Activated T-helper 1 cell treated with anti-CD3 and anti-CD28 coated beads, Interleukin-12 subunit alpha, Interleukin-12 subunit beta, Interleukin-2, Interleukin-4 antibody, amounts not matched to agents 30 ng/mL and 10 ng/mL and 1 ng/mL, durations not matched to agents 14 hours and 24 hours and 36 hours (primary cell): ENCODE measurements at places on chromosomes 1 and 21. TPM values are rescaled to one million over a fixed set of nuclear protein-coding genes. Genes with fewer than 3 reads are reported as not detected.

DCDC2B gene
- 0.15 TPM in 1 of 2 replicates, not detected in the other for total RNA-seq

ACTN2 gene
- 0.10 TPM in 1 of 2 replicates, not detected in the other for total RNA-seq

TRIM17 gene
- 1.4 and 1.7 TPM in 2 replicates for total RNA-seq

ANGPTL7 gene
- total RNA-seq: not detected in 2 replicates

- no peaks in the 10 kb centered on the region for H3K4me1 ChIP-seq
- DNase-seq: no peak
- peaks cover 3% of the 10 kb centered on the region for H3K27me3 ChIP-seq
- no peak overlapping the region for H3K4me3 ChIP-seq
- no peak overlapping the region for H3K27ac ChIP-seq
These were observed 117.5 kb downstream of the FOXD2 start for GRCh38 chr1:47555306-47555705.

DNA sequence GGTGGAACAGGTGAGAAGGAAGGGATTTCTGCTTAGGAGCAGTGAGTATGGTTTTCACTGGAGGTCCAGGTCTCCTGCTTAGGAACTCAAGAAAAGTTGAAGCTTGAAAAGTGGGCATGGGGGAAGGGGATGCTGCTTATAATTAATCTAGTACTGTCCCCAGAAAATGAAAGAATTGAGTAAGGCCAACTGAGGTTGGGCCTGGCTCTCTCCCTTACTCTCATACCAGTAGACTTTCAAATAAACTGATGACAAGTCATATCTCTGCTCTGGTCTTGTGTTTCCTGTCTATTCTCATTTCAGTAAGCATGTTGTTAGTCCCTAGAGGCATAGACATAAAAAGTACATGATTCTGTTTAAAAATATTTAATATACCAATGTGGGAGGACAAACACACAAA is 26.4 kb downstream of the CD48 start:
- H3K27ac ChIP-seq: peak overlapping the region; percentile 52
- peak overlapping the region; percentile 9 for H3K4me3 ChIP-seq
- peaks cover 73% of the 10 kb centered on the region for H3K36me3 ChIP-seq
- H3K4me1 ChIP-seq: peaks cover 88% of the 10 kb centered on the region
- DNase-seq: no peak

GRCh38 chr1:176551146-176551545 is 88.2 kb downstream of the PAPPA2 start:
- no peak for DNase-seq
- peaks cover 6% of the 10 kb centered on the region for H3K27me3 ChIP-seq
- no peaks in the 10 kb centered on the region for H3K36me3 ChIP-seq
- H3K27ac ChIP-seq: no peak overlapping the region
- H3K4me3 ChIP-seq: no peak overlapping the region

DNA sequence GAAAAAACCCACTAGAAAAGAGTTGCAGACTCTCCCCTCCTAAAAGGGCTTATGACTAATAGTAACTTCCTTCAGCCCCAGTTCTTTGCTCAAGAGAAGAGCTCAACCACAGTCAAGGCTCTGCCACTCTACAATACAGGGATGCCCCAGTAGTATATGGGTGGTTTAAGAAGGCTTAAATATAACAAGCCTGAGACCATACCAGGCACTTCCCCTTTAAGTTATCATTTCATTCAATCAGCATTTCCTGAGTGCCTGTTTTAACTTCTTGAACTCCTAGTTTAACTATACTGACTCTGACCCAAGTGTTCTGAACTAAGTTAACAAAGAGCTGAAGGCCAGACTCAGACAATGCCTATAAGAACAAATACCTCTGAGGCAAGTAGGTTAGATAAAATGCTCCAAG is 19.8 kb downstream of the PRPF38A start:
- H3K27me3 ChIP-seq: no peaks in the 10 kb centered on the region
- H3K4me3 ChIP-seq: peak overlapping the region; percentile 19
- H3K4me1 ChIP-seq: peaks cover 49% of the 10 kb centered on the region
- H3K27ac ChIP-seq: peak overlapping the region; percentile 82
- peak; percentile 21 for DNase-seq
- H3K36me3 ChIP-seq: peaks cover 35% of the 10 kb centered on the region

DNA sequence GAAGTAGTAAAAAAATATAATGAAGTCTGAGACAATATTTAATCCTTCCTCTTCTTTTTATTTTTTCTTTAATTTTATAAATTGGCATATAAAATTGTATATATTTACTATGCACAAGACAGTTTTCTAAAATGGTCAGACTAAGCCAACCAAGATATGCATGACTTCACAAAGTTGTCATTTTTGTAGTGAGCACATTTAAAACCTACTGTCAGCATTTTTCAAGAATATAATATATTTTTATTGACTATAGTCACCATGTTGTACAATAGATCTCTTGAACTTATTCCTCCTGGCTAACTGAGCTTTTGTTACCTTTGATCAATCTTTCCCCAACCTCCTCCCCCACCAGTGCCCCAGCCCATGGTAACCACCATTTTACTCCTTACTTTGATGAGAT is 129.2 kb downstream of the ATP6V1G3 start:
- no peak for DNase-seq
- H3K4me1 ChIP-seq: no peaks in the 10 kb centered on the region
- peaks cover 11% of the 10 kb centered on the region for H3K27me3 ChIP-seq

- no peaks in the 10 kb centered on the region for H3K27me3 ChIP-seq
- no peak for DNase-seq
- no peaks in the 10 kb centered on the region for H3K36me3 ChIP-seq
- no peak overlapping the region for H3K4me3 ChIP-seq
- H3K4me1 ChIP-seq: no peaks in the 10 kb centered on the region
These were observed 37.5 kb upstream of the KCTD3 start for GRCh38 chr1:215529571-215529970.

GRCh38 chr1:46057781-46058180 is 74.6 kb downstream of the PIK3R3 start:
- no peak overlapping the region for H3K27ac ChIP-seq
- DNase-seq: no peak
- peaks cover 4% of the 10 kb centered on the region for H3K27me3 ChIP-seq
- peaks cover 10% of the 10 kb centered on the region for H3K4me1 ChIP-seq

GRCh38 chr1:246398126-246398813 is 108.8 kb downstream of the SMYD3 start:
- H3K36me3 ChIP-seq: no peaks in the 10 kb centered on the region
- no peaks in the 10 kb centered on the region for H3K4me1 ChIP-seq
- H3K27me3 ChIP-seq: no peaks in the 10 kb centered on the region
- no peak overlapping the region for H3K4me3 ChIP-seq
- no peak overlapping the region for H3K27ac ChIP-seq
- DNase-seq: no peak

- H3K4me3 ChIP-seq: no peak overlapping the region
- no peak for DNase-seq
- no peak overlapping the region for H3K27ac ChIP-seq
- H3K36me3 ChIP-seq: no peaks in the 10 kb centered on the region
These were observed 41.0 kb downstream of the KAZN start for GRCh38 chr1:14639291-14640050.

GRCh38 chr1:206873603-206874188 is 8.3 kb downstream of the IL20 start:
- no peak overlapping the region for H3K4me3 ChIP-seq
- no peak for DNase-seq
- H3K4me1 ChIP-seq: peaks cover 7% of the 10 kb centered on the region
- no peak overlapping the region for H3K27ac ChIP-seq
- H3K27me3 ChIP-seq: peaks cover 11% of the 10 kb centered on the region
- peaks cover 5% of the 10 kb centered on the region for H3K36me3 ChIP-seq

DNA sequence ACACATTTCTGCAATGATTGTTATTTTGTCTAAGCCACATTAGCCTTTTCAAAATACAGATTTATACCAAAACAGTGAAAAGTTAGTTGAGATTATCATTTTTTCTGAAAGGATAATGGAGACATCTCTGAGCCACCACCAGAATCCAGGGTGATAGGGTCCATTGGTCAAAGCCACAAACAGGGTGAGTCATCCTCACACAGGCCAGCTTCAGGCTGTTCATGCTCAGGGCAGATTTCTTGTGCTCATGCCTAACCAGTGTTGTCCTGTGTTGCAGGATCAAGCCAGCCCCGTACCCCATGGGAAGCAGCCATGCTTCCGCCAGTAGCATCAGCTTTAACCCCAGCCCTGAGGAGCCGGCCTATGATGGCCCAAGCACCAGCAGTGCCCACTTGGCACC is 13.4 kb downstream of the ELOA start:
- H3K27ac ChIP-seq: no peak overlapping the region
- no peak overlapping the region for H3K4me3 ChIP-seq
- no peaks in the 10 kb centered on the region for H3K4me1 ChIP-seq
- DNase-seq: no peak
- H3K27me3 ChIP-seq: no peaks in the 10 kb centered on the region

DNA sequence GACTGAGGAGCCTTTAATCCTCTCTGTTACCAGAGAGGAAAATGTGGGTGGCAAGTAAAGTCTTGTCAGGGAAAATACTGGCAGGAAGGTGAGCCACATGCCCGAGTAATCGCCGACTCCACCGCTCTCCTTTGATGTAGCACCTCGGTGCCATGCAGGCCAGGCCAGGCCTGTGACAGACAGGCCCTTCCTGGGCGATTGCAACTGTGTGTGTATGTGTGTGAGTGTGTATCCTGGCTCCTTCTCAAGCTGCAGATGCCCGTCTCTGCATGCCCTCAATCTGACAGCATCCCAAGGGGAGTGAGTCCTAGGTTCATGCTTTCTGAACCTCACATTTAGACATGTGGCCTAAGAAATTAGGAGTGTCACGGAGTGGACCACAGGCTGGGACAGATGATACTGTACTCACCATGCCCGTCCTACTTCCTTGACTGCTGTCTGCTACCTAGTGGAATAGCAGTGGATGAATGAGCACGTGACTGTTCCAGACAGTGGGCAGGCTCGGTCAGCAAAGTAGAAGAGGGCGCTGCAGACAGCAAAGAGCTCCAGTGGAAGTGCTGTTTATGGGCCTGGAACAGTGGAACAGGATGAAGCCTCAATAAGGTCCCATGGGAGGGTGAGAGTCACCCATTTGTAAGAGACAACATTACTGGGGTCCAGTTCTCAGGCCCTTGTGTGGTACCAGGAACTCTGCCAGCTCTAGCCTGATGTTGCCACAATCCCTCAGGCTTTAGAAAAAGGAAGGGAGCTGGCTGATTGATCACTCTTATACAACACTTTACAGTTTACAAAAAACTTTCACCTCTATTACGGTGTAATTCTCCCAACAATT is 25.3 kb downstream of the SERTAD4 start:
- no peaks in the 10 kb centered on the region for H3K4me1 ChIP-seq
- peaks cover 34% of the 10 kb centered on the region for H3K27me3 ChIP-seq
- no peaks in the 10 kb centered on the region for H3K36me3 ChIP-seq
- H3K27ac ChIP-seq: no peak overlapping the region
- DNase-seq: no peak

- no peaks in the 10 kb centered on the region for H3K4me1 ChIP-seq
- no peaks in the 10 kb centered on the region for H3K36me3 ChIP-seq
- no peak overlapping the region for H3K27ac ChIP-seq
- DNase-seq: no peak
These were observed 101.2 kb downstream of the GDAP2 start for GRCh38 chr1:117828201-117828600.

DNA sequence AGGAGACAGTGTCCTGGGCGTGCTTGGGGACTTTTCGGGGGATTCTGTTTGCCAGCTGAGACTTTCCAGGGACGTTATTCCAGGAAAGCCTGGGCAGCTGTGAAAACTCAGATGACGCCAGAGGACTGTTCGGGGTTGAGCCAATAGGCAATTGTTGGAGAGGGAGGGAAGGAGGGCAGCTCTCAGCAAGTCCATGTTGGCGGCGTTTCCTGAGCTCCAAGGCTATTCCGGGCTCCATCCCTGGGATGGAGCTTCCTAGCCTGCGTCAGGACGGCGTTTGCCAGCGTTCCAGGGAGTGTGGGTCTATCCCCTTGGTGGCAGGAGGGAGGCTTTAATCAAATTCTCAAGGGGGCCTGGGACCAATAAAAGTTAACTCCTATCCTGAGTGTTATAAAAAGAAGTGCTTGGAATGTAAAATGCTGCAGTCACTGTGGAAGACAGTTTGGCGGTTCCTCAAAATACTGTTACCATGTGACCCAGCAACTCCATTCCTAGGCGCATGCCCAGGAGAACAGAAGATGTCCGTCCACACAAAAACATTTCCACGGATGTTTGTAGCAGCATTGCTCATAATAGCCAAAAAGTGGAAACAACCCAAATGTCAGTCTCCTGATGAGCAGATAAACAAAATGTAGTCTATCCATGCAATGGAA is 15.2 kb downstream of the SLC27A3 start:
- H3K27ac ChIP-seq: peak overlapping the region; percentile 69
- no peak for DNase-seq
- peaks cover 16% of the 10 kb centered on the region for H3K27me3 ChIP-seq
- peaks cover 32% of the 10 kb centered on the region for H3K4me1 ChIP-seq

- peaks cover 7% of the 10 kb centered on the region for H3K27me3 ChIP-seq
- H3K27ac ChIP-seq: no peak overlapping the region
- H3K36me3 ChIP-seq: no peaks in the 10 kb centered on the region
- no peak for DNase-seq
- no peaks in the 10 kb centered on the region for H3K4me1 ChIP-seq
- H3K4me3 ChIP-seq: no peak overlapping the region
These were observed 62.1 kb downstream of the CACNA1E start for GRCh38 chr1:181545395-181545794.

GRCh38 chr1:17313530-17314309 is 5.7 kb downstream of the PADI4 start:
- H3K27ac ChIP-seq: no peak overlapping the region
- H3K4me3 ChIP-seq: no peak overlapping the region
- H3K4me1 ChIP-seq: no peaks in the 10 kb centered on the region
- H3K36me3 ChIP-seq: no peaks in the 10 kb centered on the region
- no peak for DNase-seq

- no peaks in the 10 kb centered on the region for H3K36me3 ChIP-seq
- H3K4me3 ChIP-seq: no peak overlapping the region
- H3K27ac ChIP-seq: no peak overlapping the region
- no peaks in the 10 kb centered on the region for H3K4me1 ChIP-seq
These were observed 31.2 kb downstream of the FMN2 start for GRCh38 chr1:240122639-240123613.

DNA sequence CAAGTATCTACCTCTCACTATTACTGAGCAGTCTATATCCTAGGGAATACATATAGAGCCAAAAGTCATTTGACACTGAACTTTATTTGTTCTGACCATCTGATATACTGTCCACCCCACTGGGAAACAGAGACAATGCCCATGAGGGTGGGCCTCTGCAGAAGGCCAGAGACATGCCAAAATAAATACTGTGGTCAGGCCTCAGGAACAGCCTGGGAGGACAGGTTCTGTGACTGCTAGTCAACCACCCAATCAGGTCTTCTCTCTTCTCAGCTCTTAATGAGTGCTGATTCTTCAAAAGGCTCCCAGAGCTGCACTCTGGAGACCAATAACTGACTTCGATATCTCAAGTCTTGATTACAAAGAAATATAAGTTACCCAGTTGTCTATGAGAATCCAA is 5.5 kb upstream of the ANKRD35 start:
- H3K27me3 ChIP-seq: peaks cover 8% of the 10 kb centered on the region
- H3K36me3 ChIP-seq: no peaks in the 10 kb centered on the region
- DNase-seq: no peak
- peaks cover 9% of the 10 kb centered on the region for H3K4me1 ChIP-seq
- no peak overlapping the region for H3K4me3 ChIP-seq

- H3K36me3 ChIP-seq: no peaks in the 10 kb centered on the region
- H3K27me3 ChIP-seq: peaks cover 7% of the 10 kb centered on the region
- H3K27ac ChIP-seq: no peak overlapping the region
- no peaks in the 10 kb centered on the region for H3K4me1 ChIP-seq
- no peak overlapping the region for H3K4me3 ChIP-seq
These were observed 46.4 kb upstream of the SIPA1L2 start for GRCh38 chr1:232676307-232676706.

- H3K4me1 ChIP-seq: peaks cover 29% of the 10 kb centered on the region
- DNase-seq: no peak
- H3K27me3 ChIP-seq: peaks cover 6% of the 10 kb centered on the region
- H3K36me3 ChIP-seq: peaks cover 34% of the 10 kb centered on the region
- H3K27ac ChIP-seq: no peak overlapping the region
These were observed 14.7 kb downstream of the S100A10 start for GRCh38 chr1:151978922-151979321.
